ENCODE measurements at places on chromosomes 7 and 10.

GRCh38 chr7:129797214-129797789 is 155.5 kb downstream of the UBE2H start:
- no peak for DNase-seq

DNA sequence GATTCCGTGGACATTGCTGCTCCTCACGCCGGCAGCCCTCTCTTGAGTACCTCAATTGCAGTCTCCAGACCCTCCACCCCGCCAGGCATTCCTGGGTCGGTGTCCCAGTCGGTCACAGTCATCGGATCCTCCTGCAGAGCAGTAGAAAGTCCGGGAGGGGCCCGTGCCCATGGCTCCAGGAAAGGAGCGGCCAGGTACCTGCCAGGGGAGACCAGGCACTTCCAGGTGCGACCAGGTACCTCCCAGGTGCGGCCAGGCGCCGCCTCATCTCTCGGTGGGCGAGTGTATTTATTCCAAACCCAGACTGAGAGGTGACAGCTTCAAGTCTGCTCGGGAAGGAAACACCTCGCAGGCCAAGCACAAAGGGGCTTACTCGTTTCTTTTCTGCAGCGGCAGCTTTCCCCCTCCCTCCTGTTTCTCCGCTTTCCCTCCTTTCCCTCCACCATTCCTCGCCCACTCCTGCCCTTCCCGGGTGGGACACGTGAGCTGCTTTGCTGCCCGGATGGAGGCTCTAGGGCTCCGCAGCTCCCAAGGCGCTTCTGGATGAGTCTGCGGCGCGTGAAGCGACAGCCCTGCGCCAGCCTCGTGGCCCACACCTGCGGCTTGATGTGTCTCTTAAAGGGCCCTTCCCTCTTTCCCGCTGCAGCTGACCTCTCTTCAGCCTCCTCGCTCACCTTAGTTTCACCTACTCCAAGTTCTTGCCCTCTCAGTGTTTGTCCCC is 39.4 kb upstream of the AGK start:
- no peak for DNase-seq

DNA sequence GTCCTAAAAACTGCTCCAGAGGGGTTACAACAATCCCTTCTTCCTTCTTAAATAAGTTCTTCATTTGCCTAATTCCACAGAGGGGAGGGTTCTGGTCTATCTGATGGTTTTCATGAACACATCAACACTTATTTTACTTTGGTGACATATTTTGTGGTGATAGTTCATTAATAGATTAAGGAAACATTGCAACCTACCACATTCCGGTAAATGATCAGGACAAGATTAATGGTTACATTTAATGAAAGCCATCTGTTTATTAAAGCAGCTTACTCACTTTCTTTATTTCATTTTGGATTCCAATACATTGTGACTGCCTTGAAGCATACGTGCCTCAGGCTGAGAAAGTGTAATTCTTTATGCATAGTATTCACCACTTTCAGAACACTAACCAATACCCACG is 101.0 kb downstream of the SKIDA1 start:
- DNase-seq = no peak

GRCh38 chr7:5831196-5831595 is 49.4 kb upstream of the OCM start:
- DNase-seq = no peak

DNA sequence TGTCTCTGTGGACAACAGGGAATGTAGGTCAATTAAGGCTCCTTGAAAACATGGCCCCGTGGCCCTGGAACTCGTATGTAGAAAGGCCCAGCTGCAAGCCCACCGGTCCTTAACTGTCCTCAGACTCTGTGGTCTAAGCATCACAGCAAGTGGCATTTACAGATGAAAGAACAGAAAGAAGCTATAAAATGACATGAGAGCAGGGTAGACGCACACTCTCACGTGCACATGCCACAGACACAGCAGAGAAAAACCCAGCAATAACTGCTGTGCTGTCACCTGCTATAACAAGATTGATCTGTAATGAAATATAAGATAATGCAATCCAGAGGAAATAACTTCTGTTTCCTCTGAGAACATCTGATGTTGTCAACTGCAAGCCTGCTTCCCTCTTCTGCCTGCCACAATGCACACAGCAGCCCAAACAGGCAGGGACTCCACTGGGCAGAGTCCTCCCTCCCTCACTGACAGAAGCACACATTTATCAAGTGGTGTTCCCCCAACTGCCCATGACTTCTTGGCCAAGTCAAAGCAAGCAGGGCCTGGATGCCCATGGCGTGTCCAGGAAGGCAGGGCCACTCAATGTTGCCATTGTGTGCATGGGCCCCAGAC is 63.9 kb downstream of the GFRA1 start:
- no peak for DNase-seq

GRCh38 chr7:64834989-64835388 is 40.8 kb downstream of the ZNF138 start:
- no peak for DNase-seq

DNA sequence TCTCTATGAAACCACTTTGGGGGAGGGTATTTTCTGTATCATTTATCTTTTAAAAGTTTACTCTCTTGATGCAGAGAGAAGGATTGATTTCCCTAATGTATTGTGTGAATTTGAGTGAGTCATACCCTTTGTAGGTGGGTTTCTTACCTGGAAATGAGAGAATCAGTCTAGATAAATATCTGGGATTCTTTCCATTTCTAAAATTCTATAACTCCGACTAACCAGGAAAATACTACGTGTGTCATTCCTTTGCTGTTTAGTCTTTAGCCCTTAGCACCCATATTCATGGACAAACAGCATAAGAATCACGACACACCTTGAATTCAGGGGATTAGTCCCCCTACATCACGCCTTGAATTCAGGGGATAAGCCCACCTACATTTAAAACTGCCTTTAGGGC is 139.1 kb downstream of the GATA3 start:
- DNase-seq = no peak

DNA sequence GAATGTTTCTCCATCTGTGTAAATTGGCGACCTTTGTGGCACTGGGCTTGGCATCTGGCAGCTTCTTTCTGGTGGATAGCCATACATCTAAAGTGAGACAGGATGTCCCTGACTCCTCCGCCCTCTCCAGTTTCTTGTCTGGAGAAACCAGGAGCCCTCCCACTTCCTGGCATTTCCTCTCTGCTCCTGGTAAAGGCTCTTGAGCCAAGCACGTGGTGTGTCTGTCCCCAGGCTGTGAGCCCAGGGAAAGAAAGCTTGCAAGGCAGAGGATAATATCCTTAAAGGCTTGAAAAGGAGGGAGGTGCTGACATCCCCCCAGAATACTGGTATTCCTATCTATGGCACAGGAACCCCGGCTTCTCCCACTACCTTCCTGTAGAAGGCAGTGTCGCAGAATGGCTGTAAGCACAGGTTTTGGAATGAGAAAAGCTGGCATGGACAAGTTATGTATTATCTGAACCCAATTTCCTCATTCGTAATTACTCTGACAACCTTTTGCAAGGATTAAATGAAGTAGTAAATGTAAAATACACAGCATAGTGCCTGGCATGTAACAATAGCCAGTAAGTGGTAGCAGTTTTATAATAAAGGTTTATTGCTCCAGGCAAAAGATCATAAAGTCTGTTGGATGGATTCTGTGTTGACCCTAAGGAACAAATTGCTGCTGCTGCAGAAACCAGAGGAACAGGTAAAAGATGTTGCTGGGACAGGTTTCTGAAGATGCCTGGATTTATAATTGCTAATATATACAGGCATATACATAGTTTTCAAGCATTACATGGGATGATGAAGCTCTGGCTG is 11.8 kb upstream of the ACSL5 start:
- peak; percentile 84 for DNase-seq

GRCh38 chr7:131493081-131493480 is 63.3 kb downstream of the PODXL start:
- no peak for DNase-seq

GRCh38 chr7:157585113-157585861 is 248.5 kb downstream of the DNAJB6 start:
- DNase-seq = no peak

GRCh38 chr10:90968328-90969081 is 47.6 kb upstream of the ANKRD1 start:
- DNase-seq = peak; percentile 82

All from osteoblast (primary cell).